Breast epithelium (tissue), 4 donors: ENCODE measurements at places on chromosomes 2 and 18.

GRCh38 chr2:20916604-20917286, 93.8 kb upstream of the LDAH start:
- DNase-seq = no peak

DNA sequence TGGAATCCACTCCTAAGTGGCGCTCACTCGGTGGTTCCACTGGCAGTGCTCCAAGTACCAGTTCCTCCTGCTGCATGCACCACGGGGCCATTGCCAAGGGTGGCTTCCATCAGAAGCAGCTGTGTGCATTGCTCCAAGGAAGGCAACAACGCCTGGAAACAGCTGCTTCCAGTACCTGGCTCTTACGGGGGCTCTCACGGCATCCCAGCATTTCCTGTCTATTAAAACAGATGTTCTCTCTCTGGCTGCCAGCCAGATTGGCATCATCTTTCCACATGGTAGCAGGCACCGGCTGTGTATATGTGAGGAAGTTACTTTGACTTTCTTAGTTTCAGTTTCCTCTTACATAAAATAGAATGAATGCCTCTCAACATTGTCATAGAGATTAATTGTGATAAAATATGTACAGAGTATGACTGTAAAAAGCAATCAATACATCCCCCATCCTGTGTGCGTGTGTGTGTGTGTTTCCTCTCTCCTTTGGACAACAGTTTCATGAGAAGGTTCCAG, 84.9 kb downstream of the CMPK2 start:
- DNase-seq = peak; percentile 23

- DNase-seq = no peak
Observed at GRCh38 chr18:66575263-66575662, 28.6 kb downstream of the CDH19 start.

DNA sequence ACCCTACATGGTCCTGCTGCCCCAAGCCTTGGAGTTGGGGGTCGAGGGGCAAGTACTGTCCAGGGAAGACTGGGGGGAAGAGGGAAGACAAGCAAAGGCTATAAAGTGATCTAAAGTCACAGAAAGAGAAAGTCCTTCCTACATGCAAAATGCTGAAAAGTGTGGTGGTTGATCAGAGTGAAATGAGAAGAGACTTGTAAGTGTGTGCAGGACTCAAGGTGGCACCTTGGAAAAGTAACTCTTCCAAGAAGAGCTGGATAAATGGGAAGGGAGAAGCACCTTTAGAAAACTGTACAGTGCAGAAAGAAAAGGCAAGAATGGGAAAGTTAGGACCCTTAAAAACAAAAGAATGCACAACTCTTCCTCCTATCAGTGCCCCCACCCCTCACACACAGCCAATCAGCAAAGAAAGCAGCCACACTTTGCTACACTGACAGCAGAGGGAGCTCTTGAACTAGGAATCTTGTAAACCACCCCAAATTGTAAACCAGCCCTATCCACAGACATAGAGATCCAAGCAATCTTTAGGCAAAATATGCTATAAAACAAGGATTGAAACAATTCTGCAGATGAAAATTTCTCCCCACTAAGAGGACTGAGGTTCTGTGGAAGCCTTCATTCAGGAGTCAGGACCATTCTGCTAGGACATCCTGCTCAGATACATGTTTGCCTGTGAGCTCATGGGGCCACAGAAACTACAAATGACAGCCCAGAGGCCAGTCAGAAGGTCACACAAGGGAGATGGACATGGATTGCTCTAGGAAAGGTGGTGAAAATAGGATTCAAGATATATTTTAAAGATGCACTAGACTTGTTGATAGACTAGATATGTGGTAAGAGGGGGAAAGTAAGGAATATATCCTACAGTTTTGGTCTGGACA, 146.4 kb downstream of the FTCDNL1 start:
- no peak for DNase-seq

DNA sequence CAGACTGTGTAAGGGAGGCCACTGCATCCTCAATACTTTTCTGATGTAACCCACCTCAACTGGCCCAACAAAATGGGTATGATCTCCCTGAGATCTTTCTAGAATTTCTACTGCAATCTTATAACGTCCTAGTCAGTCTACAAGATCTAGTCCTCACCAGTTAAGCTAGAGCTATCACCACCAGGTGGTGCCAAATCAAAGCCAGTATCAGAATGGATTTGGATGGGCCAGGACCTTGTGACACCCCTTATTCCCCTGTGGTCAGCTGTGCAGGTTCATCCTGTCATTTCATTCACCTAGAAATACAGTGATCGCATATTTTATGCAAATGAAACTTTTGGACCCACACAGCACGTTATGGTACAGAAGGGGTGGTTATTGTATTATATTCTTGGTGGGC, 90.3 kb downstream of the OLA1 start:
- DNase-seq = no peak

DNA sequence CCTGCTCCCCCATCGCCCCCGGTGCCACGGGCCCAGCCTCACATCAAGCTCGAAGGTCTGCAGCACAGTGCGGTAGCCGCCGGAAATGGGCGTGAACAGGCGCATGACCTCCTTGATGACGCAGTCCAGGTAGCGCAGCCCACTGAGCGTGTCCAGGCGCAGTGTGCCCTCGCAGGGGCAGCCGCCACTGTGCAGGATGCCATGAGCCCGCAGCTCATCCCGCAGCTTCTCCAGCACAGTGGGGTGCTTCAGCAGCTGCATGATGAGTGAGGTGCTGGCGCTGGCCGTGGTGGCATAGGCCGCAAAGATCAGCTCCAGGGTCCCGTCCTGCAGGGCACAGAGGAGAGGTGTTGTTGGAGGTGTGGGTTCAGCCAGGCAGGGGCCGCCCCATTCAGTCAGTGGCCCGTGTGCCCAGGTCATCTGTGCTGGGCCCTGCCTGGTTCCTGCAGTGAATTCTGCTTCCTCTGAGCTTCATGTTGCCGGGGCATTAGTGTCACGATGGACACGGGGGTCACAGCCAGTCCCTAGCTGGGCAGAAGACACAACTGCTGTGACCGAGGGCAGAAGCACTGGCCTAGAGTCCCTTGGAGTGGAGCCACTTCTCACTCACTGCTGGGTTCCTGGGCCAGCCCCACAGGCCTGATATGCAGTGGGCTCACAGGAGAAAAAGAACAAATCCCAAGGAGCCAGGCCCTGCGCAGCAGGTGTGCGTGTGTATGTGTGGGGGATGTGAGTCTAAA, 14.5 kb downstream of the CYP26B1 start:
- DNase-seq = no peak

DNA sequence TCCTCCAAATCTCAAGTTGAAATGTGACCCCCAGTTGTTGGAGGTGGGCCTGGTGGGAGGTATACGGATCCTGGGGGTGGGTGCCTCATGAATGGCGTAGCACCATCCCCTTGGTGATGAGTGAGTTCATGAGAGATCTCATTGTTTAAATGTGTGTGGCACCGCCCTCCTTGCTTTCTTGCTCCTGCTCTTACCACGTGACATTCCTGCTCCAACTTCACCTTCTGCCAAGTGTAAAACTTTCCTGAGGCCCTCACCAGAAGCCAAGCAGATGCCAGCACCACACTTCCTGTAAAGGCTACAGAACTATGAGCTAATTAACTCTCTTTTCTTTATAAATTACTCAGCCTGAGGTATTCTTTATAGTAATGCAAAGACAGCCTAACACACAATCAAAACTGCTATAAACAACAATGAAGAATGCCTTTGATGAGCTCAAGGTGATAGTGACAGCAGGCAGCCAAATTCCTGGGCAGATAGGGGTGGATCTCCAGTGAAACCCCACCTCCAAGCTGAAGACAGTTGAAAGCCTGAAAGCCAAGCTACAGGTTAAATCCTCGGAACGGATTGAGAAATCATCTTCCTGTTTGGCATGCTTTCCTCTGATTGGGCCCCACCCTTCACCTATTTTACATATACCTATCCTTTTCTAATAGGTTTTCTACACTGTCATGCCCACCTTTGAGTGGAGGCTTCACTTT, 26.9 kb downstream of the MCEE start:
- no peak for DNase-seq

GRCh38 chr2:7097353-7097895, 180.2 kb downstream of the RNF144A start:
- DNase-seq = peak; percentile 29

DNA sequence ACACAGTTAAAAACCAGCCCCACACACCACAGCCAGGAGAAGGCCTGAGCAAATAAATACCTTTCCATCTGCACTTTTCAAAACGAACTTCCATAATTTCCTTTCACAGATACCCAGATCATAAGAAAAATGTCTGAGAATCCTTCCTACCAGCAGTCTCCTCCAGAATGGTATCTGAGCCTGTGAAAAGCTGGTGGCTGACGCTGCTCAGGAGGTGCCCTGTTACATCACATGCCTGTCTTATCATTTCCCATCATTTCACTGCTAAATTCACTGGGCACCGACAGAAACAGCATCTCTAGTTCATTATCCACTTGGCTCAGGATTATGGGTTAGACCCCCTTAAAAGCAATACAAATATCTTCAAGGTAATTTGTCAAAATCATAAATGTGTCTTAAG, 4.4 kb downstream of the CRACDL start:
- no peak for DNase-seq

DNA sequence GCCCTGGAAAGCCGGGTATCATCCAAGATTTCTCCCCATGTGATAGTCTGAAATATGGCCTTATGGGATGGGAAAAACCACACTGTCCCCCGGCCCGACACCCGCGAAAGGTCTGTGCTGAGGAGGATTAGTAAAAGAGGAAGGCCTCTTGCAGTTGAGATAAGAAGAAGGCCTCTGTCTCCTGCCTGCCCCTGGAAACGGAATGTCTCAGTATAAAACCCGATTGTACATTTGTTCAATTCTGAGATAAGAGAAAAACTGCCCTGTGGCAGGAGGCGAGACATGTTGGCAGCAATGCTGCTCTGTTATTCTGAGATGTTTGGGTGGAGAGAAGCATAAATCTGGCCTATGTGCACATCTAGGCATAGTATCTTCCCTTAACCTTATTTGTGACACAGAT, 26.8 kb downstream of the RUFY4 start:
- no peak for DNase-seq

DNA sequence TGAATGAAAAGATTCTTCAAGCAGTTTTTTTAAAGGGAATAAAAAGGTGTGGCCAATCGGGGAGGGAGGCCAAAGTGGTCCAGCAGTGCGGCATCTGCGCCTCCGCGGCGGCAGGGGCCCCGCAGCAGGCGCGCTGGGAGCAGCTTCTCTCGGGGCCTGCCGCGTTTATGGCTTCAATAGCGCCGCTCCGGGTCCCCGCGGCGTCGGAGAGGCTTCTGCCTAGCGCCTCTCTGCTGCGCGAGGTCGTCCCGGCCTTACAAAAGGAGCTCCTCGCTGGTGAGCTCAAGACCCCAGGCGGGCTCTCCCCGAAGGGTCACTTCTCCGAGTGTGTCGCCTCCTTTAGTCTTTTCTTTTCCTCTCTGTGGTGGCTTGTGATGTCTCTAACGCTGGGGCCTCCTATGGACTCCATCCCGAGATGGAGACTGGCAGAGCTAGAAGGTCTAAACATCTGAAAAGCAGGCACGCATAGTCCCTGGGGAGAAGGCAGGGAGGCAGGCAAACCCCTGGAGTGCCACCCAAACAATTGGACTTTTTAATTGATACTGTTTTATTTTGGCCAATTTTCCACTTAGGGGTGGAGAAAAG, 67.1 kb downstream of the SUMO1 start:
- no peak for DNase-seq

GRCh38 chr2:197086500-197086899, 160.0 kb upstream of the PGAP1 start:
- DNase-seq = no peak

DNA sequence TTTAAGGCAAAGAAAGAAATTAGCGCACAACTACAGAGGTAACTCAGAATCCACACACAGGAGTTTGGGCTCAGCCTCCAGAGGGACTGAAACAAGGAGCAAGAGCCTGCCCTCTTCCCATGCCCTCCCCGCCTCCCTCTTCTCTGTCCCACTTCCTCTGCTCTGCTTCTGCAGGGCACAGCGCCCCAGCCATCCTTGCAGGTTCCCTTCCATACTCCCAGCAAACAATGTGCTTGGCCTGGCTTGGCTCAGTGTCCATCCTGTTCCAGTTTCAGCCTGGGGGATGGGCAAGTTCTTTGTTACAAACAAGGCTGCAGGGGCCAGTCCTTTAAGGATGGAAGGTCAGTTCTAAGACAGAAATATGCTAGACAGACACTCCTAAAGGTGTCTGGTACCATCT, 133.5 kb downstream of the CDH20 start:
- DNase-seq = no peak

DNA sequence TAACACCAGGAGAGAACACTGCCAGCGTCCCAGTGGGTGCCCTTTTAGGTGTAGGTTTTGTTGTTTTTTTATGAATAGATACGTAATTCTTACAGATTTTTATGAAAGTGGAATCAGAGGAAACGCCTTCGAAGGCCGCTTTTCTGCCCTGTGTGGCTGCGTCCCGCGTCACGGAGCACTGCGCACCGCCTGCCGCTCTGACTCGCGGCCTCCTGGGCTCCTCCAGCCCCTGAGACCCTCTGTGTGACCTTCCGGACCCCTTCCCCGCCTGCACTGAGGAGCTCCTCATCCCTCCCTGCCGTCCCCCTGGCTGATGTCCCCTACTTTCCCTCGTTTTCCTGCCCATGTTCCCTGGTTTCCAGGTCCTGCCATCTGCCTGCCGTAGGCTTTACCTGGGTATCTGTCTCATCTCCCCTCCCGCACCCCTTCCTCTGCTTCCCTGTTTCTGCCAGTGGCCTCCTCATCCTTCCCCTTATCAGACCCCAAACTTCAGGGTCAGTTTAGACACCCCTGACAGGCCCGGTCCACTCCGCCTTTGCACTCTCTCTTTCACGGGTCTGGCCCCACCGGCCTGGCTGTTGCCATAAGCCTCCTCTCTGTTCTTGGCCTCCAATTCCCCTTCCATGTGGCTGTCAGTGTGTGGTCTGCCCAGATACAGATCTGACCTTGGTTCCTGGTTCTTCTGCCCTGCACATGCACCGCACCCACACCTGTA, 32.7 kb downstream of the PDIA6 start:
- DNase-seq = no peak

- no peak for DNase-seq
Observed at GRCh38 chr2:44578471-44579093, 216.8 kb downstream of the CAMKMT start.

- no peak for DNase-seq
Observed at GRCh38 chr2:10883801-10884478, 27.8 kb upstream of the KCNF1 start.

GRCh38 chr2:191569025-191569424, 108.9 kb upstream of the NABP1 start:
- DNase-seq = no peak

DNA sequence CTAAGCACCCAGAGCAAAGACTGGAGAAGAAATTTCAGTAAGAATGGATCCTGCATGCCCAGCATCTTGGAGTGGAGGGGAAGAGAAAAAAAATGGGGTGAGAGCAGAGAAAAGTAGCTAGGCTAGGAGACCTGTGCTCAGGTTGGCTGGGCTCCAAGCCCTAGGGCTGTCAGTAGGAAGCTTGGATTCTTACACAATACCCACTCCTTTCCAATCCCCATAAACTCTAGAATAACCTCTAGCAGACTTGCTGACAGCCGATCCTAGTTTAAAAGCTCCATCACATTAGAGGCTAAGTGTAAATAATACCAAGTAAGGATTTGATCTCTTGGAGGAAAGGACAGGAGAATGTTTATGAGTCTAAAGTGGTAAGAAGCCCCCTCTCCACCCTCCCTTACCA, 46.2 kb upstream of the NABP1 start:
- peak; percentile 46 for DNase-seq
